ENCODE measurements at places on chromosomes 12 and 14.

DNA sequence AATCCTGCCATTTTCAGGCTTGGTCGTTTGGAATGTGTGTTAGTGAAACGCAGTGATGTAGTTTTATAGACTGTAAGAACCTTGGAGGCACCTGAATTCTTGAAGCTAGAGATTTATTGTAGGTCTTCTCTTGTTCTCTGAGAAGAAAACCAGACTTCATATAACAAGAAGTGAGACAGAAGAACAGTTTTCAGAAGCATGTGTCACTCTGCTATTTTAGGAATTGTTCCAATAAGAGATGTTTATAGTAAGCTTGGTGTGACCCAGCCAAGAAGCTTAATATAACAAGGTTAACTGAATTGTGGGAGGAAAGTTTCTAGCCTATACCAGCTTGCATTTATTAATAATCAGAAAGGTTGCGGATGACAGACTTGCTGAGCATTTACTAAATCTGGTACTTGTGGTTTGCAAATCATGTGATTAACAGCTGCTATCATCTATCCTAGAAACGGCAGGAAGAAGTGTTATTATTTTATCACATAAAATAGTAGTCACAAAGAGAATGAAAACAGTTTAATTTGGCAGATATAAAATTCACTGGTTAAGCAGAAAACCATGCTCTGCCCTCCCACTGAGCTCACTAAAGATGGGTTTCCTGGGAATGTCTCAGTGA, 49.2 kb upstream of the BCAT1 start:
- DNase-seq, result no peak

- peak; percentile 93 for DNase-seq
These were observed 55.9 kb upstream of the SRSF5 start for GRCh38 chr14:69711065-69711464.

GRCh38 chr14:70181276-70181675, 7.5 kb downstream of the SLC8A3 start:
- DNase-seq, result no peak

GRCh38 chr14:106518054-106518943, 991.9 kb downstream of the TMEM121 start:
- DNase-seq, result no peak

- no peak for DNase-seq
These were observed 69.9 kb downstream of the DIO3 start for GRCh38 chr14:101631199-101631598.

DNA sequence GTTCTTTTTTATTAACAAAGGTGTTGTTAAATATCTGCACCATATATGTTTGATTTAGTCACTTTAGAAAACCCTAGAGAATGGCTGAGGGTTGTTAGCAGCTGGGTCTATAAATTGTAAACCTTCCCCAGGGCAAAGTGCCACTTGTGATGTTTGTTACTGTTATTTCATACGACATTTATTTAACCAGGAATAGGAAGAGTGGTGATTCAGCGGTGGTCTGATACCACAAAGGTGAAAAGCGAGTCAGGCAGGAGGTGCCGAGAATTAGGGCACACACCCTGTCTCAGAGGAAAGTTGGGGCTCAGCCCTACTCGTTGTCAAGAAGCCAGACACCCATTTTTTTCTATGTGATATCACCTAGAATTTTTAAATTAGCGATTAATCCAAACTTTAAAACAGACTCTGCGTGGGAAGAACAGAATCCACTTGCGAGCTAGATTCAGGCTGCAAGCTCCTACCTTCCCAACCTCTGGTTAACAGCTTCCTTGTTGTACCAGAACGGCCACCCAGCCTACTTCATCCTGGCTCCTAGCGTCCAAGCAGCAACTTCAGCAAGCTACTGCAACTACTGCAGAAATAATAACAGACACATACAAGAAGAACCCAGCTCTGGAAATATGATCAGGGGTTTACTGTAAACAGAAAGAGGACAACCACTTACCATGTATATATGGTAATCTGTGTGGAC, 126.7 kb downstream of the TMEM132D start:
- DNase-seq, result peak; percentile 90

DNA sequence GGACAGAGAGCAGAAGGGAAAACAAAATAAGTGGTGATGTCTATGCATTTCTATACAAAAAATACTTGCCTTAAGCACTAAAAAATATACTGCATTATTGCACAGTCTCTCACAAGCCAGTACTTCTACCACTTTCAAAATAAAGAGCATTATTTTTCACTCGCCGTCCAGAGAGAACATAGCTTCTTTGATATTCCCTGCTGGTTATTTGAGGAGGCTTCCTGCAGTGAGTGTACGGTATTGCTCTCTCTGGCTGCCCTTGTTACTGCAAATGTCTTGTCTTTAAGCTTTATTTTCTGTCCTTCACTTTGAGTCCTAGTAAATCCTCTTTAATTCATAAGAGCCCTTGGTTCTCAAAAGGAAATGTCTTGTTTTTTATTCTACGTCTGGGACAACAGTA, 81.1 kb downstream of the EML1 start:
- no peak for DNase-seq

DNA sequence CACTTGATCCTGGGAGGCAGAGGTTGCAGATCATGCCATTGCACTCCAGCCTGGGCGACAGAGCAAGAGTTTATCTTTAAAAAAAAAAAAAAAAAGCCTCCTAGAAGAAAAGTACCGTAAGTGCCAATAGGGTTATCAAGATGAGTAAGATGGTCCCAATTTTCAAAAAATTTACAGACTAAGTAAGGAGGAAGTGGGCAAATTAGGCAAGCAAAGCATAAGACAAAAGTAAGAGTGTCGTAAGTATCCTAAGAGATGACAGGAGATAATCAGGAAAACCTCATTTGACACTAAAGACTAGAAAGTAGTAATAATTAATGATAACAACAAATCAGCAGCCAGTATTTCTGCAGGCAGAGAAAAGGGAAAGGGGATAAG, 12.2 kb downstream of the PYM1 start:
- DNase-seq, result no peak
